Glutamatergic neuron (in vitro differentiated cells): ENCODE measurements at places on chromosomes 4 and X. TPM values are rescaled to one million over a fixed set of nuclear protein-coding genes. Genes with fewer than 3 reads are reported as not detected.

Gene TAF7L
- 0.25 TPM for total RNA-seq

Gene CPZ
- total RNA-seq = 0.27 TPM

Gene WAS
- total RNA-seq = 2.6 TPM

Gene AKAP14
- not detected for total RNA-seq

Gene ASB9
- not detected for total RNA-seq

Gene TRO
- total RNA-seq = 236 TPM

Gene CSAG1
- 0.98 TPM for total RNA-seq

Gene SYNPO2
- total RNA-seq = 2.9 TPM

Gene HAND2
- not detected for total RNA-seq

Gene ATP6AP2
- total RNA-seq = 59.0 TPM

Gene TLL1
- 0.15 TPM for total RNA-seq

Gene FATE1
- not detected for total RNA-seq

Gene SMIM10L2A
- total RNA-seq = 3.4 TPM

Gene ADH1C
- total RNA-seq = not detected

Gene ATP5ME
- total RNA-seq = 230 TPM

Gene GLUD2
- 0.27 TPM for total RNA-seq

Gene ODAM
- total RNA-seq = not detected

Gene S100P
- not detected for total RNA-seq

Gene HSPA4L
- 14.7 TPM for total RNA-seq

Gene MAGEB3
- not detected for total RNA-seq

Gene DOCK11
- 53.1 TPM for total RNA-seq
